ENCODE measurements at places on chromosomes 2 and 18.

DNA sequence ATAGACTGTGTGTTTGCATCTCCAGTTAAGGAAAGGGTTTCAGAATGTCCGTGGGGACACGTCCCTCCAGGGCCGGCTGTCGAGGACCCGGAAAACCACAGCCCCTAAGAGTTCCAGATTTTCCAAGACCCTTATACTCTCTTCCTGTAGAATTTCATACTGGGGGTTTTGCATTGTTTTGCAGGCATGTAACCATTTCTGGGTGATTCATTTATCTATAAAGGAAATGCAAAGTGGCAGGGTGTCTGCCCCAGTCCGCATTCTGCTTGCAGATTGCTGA is 8.5 kb downstream of the SP9 start:
- DNase-seq = no peak

- DNase-seq = no peak
These were observed 329.9 kb downstream of the DYSF start for GRCh38 chr2:71783215-71783614.

GRCh38 chr2:69911985-69912563 is 2.8 kb upstream of the MXD1 start:
- DNase-seq = peak; percentile 65

DNA sequence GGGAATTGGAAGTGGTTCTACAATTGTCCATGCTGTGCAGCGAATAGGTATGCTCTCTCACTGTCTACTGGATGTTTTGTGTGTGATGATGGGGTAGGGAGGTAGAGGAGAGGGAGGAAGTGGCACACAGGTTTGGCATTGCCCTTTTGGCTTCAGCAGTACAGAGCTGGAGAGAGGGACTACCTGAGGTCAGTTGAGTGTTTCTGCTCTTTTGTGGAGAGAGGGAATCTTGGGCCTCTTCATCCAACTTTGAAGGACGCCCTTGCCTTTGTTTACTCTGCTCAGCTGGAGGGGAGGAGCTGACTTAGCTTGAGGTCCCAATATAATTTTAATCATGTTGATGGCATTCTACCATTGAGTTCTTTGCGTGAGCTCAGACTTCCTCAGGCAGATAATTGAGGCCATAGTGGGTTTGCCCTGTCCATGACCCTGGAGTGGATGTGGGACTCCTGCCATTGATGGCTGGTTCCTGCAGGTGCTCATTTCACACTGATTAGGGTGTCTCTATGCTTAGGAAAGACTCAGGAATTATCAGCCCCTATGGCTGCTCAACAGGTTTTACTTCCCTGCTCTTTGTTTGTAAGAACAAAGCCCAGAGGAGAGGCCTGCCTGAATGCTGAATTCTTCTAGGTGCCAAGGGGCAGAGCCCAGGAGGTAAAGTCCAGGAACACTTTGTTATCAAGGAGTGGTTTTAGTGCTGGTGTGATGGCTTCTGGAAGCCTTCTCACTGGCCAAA is 7.2 kb downstream of the RPIA start:
- no peak for DNase-seq

DNA sequence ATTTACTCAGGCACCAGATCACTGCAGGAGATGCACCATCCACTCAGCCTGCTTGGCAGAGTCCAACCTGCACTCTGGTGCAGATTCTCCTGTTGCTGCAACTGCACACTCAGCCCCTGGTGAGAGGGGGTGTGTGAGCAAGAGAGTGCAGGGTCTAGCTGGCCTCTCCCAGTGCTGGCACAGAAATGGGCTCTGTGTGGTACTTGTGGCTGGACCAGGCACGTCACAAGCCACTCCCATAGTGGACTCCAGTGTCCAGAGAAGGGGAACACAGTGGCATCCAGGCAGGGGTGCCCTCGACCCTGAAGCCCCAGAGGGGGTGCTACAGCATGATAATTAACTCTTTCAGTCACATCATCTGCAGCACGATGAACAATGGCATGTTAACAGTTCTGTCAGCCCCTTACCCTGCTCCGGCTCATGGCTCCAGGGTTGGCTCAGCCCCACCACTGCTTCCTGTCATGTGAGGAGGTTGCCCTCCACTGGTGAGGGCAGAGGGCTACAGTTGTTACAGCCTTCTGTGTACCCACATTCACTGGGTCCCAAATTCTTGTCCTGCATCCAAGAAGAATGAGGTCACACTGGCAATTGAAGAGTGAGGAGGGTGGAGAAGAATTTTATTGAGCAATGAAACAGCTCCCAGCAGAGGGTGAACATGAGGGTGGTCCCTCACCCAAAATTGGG is 135.7 kb downstream of the EVA1A start:
- DNase-seq = no peak

DNA sequence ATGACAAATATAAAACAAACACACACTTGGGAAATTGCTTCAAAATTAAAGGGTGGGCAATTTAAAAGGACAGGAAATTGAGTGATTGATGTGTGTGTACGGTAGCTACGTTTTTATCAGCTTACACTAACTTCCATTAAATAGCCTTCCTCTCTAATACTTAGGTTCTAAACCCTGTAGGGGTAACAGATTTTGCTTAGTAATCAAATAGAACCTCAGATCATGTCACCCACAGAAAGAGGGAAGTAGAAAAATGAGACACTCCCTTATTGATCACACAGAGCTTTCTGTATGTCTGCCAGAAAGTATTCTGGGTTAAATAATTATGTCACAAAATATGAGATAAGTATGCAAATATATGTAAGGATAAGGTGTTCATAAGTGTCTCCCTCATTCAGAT is 93.3 kb downstream of the ICA1L start:
- DNase-seq = no peak

- no peak for DNase-seq
These were observed 18.3 kb upstream of the KIF3C start for GRCh38 chr2:26000561-26001082.

Data from activated CD4-positive, alpha-beta T cell treated with anti-CD3 and anti-CD28 coated beads, Interleukin-2, amount 50 U/mL, for 16 hours (primary cell).